ENCODE measurements at places on chromosomes 3 and 15.

DNA sequence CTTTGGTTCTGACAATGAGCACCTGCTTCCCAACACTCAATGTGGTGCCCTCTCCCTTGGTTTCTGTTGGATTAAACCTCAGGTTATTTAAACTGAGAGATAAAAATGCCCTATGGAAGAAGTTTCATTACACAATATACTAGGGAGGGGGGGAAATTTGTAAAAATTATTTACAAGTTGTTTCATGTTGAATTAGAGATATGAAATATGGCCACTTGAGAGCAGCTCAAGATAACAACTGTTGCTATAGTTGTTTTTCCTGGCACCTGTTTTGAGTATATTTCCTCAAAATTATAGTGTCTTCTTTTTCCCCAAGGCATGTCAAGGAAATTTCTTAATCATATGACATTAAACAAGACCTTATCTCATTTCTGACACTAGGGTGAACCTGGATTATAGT is 101.7 kb upstream of the COL6A5 start:
- DNase-seq = no peak

- DNase-seq = no peak
These were observed 109.5 kb downstream of the RPLP1 start for GRCh38 chr15:69562116-69562515.

DNA sequence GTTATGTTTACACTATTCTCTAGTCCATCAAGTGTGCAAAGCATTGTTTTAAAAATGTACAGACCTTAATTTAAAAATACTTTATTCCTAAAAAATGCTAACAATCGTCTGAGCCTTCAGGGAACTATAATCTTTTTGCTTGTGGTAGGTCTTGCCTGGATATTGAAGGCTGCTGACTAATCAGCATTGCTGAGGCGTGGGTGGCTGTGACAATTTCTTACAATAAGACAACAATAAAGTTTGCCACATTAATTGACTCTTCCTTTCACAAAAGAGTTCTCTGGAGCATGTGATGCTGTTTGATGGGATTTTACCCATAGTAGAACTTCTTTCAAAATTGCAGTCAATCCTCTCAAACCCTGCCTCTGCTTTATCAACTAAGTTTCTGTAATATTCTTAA is 384.0 kb upstream of the TGFBR2 start:
- no peak for DNase-seq

GRCh38 chr3:105661461-105661860 is 207.4 kb downstream of the CBLB start:
- DNase-seq = no peak

DNA sequence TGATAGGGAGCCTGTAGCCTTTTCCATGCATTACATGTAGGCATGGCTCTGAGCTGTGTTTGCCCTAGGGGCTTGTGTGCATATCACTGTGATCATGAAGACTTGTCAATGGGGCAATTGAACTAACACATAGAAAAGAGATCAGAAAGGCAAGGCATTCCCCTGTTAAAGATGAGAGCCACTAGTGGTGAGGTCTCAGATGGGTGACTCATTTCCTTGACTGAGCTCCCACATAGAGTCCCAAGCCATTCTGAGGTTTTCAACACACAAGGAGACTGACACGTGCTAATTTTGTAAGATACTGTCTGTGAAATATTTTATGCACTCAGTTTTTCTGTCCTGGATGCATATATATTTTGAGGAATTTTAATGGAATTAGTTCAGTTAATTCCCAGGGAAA is 53.8 kb downstream of the SAMMSON start:
- DNase-seq = no peak

- no peak for DNase-seq
These were observed 78.1 kb downstream of the ADCY5 start for GRCh38 chr3:123370819-123371218.

DNA sequence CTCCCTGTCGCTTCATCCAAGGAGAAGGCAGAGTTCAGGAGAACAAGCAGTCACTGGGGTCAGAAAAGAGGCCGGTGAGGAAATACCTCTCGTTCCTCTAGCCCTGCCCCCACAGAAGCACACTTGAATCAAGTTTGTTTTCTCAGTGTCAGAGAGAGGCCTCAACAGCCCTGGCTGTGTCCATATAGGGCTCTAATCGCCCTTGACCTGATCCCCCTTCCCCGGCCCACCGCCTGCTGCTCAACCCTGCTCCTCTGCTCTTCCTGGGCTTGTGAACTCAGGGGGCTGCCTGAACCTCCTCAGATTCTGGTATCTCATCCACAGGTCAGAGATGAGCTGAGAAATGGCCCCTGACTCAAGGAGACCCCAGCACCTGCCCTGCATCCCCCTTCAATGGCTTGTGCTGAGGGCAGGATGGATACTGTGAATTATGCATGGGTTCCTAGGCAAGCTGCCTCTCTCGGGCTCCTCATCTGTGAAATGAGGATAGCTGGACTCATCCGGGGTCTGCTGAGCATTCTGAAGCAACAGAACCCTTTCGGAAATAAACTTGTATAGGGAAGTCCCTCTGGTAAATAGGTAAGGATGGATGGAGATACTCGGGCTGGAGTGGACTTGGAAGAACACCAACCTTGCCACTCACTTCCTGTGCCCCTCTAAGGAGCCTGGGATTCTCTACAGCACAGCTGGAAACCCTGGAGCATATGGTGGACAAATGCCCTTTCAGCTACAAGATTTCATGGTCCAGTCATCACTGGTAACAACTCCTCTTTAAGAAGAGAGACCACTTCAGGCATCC is 147.5 kb downstream of the STT3B start:
- no peak for DNase-seq

- no peak for DNase-seq
These were observed 41.3 kb upstream of the ICE2 start for GRCh38 chr15:60520013-60520824.

DNA sequence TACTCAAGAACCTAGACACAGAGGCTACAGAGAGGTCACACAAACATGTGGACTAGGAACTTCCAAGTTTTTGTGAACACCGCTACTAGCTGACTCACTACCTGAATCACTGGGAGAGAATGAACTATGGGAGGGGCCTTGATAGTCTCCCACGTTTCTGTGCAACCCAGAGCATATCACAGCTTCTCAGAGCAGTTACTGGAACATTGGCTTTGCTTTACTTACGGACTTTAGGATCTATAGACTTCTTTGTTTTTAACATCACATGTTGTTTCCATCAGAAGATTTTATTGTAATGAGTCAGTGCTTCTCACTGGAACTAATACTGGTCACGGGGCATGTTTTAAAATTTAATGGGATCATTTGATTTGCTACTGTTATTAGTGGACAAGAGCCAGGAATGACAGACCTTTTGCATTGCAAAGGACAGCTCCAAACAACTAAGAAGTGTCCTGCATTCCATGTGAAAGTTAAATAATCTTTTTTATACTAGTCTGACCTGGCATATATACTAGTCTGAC is 35.6 kb downstream of the RTP4 start:
- no peak for DNase-seq

DNA sequence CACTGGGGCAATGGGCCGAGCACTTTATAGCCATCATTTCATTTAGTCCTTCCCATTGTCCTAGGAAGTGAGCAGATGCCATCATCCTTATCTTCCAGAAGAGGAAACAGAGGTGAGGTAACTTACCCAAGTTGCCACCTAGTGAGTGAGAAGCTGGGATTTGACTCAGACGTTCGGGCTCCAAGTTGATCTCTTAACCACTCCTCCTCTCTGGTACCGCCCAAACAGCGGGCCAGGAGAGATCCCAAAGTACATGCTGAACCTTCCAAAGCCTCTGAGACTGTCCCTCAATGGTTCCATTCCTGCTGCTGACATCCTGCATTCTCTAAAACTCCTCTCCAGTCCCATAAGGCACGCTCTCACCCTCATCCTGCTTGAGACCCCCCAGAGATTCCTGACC is 56.2 kb downstream of the EXOG start:
- no peak for DNase-seq

DNA sequence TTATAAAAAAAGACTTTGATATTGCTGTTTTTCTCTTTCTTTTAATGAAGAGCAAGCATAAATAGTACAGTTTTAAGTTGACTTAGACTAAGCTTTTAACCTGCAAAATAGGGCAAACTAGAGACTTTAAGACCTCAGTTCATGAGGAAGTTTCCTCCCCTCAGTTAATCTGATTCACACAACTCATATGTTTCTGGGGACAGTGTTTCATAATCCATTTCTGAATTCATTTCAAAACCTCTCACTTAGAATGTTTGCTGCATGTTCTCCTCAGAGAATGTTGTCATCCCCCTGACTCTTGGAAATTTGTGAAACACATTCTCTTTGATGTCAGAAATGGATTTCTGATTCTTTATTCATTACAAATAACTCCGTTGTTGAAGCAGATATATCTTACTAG is 79.3 kb upstream of the SKOR1 start:
- no peak for DNase-seq

- no peak for DNase-seq
These were observed 8.3 kb downstream of the CCDC80 start for GRCh38 chr3:112632596-112632995.

DNA sequence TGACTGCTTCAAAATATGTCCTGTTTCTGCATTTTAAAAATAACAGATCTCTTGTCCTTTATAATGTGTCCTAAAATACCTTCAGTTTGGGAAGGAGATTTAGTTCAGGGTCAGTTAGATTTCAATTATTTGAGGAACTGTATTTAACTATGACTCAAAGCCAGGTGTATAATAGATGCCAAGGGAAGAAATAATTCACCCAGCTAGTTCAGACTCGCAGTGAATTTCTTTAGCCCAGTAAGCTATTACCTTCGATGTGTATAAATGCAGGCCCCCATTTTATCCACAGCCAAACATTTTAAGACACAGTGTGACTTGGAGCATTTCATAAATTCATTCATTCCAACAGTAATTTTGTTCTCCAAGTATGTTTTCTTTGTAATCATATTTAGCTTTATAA is 458.0 kb downstream of the ZNF385D start:
- no peak for DNase-seq

- DNase-seq = no peak
These were observed 10.4 kb downstream of the SLITRK3 start for GRCh38 chr3:165185707-165186327.

DNA sequence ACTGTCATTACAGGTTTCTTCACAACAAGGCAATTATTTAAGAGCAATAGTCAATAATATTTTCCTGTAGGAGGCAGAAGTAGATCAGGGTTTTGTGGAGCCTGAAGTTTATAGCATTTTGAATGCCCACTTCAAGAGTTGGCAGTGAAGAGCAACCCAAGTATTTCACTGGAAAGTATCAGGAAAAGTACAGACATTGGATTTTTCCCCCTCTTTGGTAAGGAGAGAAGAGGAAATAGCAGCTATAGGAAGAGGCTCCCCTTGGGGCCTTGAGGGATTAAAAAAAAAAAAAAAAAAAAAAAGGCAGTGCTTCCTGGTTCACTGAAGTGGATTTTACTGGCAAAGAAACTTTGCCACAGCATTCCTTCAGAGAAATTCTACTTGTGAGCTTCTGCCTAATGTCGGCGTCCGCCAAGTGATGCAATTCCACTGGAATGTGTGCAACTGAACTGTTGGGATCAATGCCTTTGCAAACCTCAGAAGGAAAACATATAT is 5.7 kb upstream of the CNTN6 start:
- no peak for DNase-seq

- no peak for DNase-seq
These were observed 122.0 kb upstream of the SOX14 start for GRCh38 chr3:137641879-137642704.

DNA sequence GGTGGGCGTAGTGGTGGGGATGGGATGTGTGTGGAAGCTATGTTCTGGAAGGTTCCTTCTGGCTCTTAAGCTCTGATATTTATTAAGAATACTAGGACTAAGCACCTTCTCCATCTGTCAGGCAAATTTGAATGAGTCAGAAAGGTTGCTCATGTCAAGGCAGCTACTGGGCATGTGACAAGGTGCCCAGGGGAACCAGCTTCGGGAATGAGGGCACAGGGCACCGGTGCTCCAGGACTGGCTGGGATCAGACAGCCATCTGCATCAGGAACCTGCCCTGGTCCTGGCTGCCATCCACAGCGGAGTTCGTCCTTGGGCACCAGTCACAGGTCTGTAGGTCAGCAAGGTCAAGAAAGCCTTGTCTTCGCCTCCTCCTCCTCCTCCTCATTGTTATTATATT is 32.5 kb downstream of the CA12 start:
- DNase-seq = no peak

DNA sequence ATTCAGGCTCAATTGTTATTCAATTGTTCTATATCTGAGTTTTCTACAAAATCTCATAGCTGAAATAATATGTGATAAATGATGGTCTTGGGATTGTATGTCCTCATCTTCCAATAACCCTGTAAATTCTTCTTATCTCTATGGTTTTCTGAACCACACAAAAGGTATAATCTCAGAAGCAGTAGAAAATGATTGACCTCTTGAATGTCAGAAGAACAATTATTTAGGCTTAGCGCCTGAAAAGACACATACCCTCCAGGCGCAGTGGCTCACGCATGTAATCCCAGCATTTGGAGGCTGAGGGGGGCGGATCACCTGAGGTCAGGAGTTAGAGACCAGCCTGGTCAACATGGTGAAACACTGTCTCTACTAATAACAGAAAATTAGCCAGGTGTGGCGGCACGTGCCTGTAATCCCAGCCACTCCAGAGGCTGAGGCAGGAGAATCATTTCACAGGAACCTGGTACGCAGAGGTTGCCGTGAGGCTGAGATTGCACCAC is 288.0 kb upstream of the TBC1D5 start:
- DNase-seq = no peak

GRCh38 chr15:89494941-89495637 is 1.3 kb downstream of the RHCG start:
- no peak for DNase-seq

GRCh38 chr3:81793410-81793809 is 32.0 kb upstream of the GBE1 start:
- no peak for DNase-seq

- DNase-seq = no peak
These were observed 207.7 kb downstream of the SOX2 start for GRCh38 chr3:181919375-181919774.

DNA sequence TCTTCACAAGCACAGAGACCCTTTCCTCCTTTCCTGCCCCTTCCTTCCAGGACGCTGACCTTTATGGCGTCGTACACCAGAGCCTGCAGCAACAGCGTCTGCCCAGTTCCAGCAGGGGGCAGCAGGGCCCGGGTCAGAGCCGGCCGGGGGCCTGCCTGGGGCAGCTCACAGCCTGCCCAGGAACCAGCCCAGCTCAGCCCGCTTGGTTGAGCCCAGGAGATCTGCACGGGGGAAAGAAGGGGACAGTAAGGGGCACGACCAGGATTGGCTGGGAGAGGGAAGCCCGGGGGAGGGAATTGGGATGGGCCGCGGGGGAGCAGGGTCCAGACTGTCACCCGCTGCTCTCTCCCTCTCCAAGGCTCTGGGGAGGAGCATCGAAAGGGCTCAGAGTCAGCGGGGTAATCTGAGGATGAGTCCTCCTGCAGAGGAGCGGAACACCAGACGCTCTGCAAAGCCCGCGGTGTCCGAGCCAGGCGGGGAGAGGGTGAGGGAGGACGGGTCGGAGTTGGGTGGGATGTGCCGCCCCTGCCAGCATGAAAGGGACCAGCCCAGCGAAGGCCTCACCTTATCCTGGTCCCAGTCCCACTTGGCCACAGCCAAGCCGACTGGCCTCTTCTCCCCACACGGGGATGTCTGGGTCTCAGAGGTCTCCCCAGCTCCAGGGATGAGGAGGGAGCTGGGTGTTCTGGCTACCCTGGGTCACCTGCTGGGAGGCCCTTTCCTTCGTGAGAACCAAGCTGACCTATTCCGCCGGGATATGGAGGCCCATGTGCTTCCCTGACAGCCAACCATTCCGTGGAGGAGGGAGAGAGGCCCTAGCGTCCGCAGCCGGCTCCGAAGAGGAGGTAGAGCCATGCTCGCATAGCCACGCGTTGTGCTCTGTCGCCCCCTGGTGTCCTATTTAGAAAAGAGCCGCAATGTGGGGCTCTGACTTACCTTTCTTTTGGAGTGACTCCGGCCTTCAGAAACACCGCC is 7.4 kb upstream of the IGDCC3 start:
- no peak for DNase-seq

- no peak for DNase-seq
These were observed 7.9 kb downstream of the HTR3D start for GRCh38 chr3:184039414-184039813.
